A549 treated with AZD2906 at 1 μM for 4 hours (cell line): ENCODE measurements at places on chromosomes 13 and 19. TPM values are rescaled to one million over a fixed set of nuclear protein-coding genes. Genes with fewer than 3 reads are reported as not detected.

The TJP3 gene
- total RNA-seq = 0.25 to 0.59 TPM (median 0.37 TPM) in 5 replicates

The DAND5 gene
- 0.06 to 0.09 TPM (median 0.07 TPM) in 3 of 5 replicates, not detected in the others for total RNA-seq

The CA11 gene
- 6.9 to 11.7 TPM (median 9.4 TPM) in 5 replicates for total RNA-seq

The SHANK1 gene
- 0.09 to 0.31 TPM (median 0.17 TPM) in 5 replicates for total RNA-seq

The TOMM40 gene
- total RNA-seq = 182 to 258 TPM (median 243 TPM) in 5 replicates

The SBK2 gene
- 1.5 to 2.4 TPM (median 1.9 TPM) in 5 replicates for total RNA-seq

The RFPL4A gene
- total RNA-seq = 0.48 to 1.1 TPM (median 0.80 TPM) in 5 replicates

The CCNE1 gene
- 22.0 to 25.2 TPM (median 22.6 TPM) in 5 replicates for total RNA-seq

The PSG11 gene
- total RNA-seq = not detected in 5 replicates

The APOC1 gene
- total RNA-seq = 110 to 119 TPM (median 111 TPM) in 5 replicates

The HSH2D gene
- total RNA-seq = 0.06 to 0.09 TPM (median 0.08 TPM) in 4 of 5 replicates, not detected in the other

The ZBTB32 gene
- 0.05 TPM in 1 of 5 replicates, not detected in the others for total RNA-seq

The KLK4 gene
- total RNA-seq = 0.14 to 0.17 TPM (median 0.16 TPM) in 3 of 5 replicates, not detected in the others

The DZIP1 gene
- total RNA-seq = 10.6 to 12.3 TPM (median 11.6 TPM) in 5 replicates

The IL4I1 gene
- 0.74 to 0.86 TPM (median 0.79 TPM) in 5 replicates for total RNA-seq

The SLC6A16 gene
- total RNA-seq = 0.74 to 1.3 TPM (median 1.1 TPM) in 5 replicates

The MUC16 gene
- total RNA-seq = 0.02 to 0.03 TPM (median 0.02 TPM) in 5 replicates

The SLITRK1 gene
- total RNA-seq = not detected in 5 replicates

The C19orf85 gene
- not detected in 5 replicates for total RNA-seq

The ZNF575 gene
- 1.2 to 2.6 TPM (median 2.2 TPM) in 5 replicates for total RNA-seq
